Central memory CD4-positive, alpha-beta T cell (primary cell): ENCODE measurements at places on chromosomes 3 and 15.

DNA sequence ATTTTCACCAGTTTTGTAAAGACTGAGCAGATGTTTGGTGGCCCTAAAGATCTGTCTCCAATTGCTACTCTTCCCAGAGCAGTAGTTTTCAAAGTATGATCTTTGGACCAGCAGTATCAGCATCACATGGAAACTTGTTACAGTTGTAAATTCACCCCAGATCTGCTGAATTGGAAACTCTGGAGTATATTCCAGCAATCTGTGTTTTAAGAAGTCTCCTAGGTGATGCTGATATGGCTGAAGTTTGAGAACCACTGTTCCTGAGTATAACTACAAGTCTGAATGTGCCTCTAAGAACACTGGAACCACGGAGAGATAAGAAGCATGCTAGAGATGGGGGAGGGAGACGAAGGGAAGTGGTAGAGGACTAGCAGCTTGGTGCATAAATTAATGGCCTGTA lies 45.7 kb downstream of the NUDT16 start:
- no peak for DNase-seq

GRCh38 chr3:69178082-69178481 lies 55.7 kb upstream of the LMOD3 start:
- DNase-seq = no peak

- no peak for DNase-seq
These were observed 684 bp upstream of the RPS27L start for GRCh38 chr15:63157891-63158431.

GRCh38 chr3:193865339-193865738 lies 270.6 kb upstream of the HES1 start:
- DNase-seq = no peak
